Heart left ventricle (tissue), 16 donors: ENCODE measurements at places on chromosomes 1 and 21. TPM values are rescaled to one million over a fixed set of nuclear protein-coding genes. Genes with fewer than 3 reads are reported as not detected.

- peaks cover 5% of the 10 kb centered on the region for H3K4me1 ChIP-seq
- H3K36me3 ChIP-seq, result no peaks in the 10 kb centered on the region
- H3K27ac ChIP-seq, result no peak overlapping the region
- peak; percentile 50 for DNase-seq
- H3K4me3 ChIP-seq, result no peak overlapping the region
Measured at GRCh38 chr1:212671342-212672031, 28.2 kb downstream of the BATF3 start.

TIAM1 gene
- 9.4 TPM for total RNA-seq

DNA sequence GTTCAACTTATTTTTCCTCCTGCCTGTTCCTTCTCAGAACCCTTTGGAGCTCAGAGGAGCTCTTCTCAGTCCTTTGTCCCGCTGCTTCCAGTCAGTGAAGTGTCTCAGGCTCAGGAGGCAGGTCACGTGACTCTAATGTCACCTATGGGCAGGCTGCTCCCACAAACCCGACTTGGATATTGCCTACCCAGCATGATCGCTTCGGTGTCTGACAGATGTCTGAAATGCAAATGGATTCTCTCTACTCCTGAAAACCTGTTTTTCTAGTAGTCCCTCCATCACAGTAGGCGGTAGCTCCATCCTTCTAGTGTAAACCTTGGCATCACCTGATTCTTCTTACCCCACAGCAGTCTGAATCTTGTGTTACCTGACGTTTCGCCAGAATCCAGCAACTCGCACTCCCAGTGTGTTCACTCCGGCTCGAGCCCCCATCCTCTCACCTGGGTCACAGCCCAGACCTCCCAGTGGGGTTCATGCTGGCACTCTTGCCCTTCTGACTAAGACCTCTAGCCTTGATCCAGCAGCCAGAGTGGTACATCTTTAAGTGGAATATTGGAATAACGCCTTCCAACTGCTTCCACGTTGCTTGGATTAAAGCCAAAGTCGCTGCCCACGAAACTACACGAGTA, 5.4 kb downstream of the PADI6 start:
- no peak for DNase-seq
- no peaks in the 10 kb centered on the region for H3K4me1 ChIP-seq
- peaks cover 9% of the 10 kb centered on the region for H3K27me3 ChIP-seq

DNA sequence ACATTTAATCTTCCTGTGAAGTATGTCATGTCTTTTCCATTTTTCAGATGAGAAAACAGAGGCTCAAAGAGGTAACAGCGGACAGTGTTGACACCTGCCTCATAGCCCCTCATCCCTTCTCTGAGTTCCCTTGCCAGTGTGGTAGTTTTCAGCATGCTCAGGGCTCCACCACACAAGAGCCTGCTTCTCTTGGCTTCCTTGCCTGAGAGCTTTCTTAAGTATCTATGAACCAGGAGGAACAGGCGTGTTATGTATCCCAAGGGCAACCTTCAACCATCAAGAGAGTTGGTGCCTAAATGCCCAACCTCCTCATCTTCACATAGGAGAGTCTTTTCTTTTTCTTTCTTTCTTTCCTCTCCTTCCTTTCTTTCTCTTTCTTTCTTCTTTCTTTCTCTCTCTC, 5.9 kb upstream of the PAFAH2 start:
- no peak for DNase-seq
- H3K36me3 ChIP-seq, result no peaks in the 10 kb centered on the region
- no peaks in the 10 kb centered on the region for H3K27me3 ChIP-seq
- no peak overlapping the region for H3K4me3 ChIP-seq

GRCh38 chr1:61585714-61586113, 139.2 kb downstream of the TM2D1 start:
- H3K27ac ChIP-seq, result no peak overlapping the region
- DNase-seq, result no peak
- no peak overlapping the region for H3K4me3 ChIP-seq
- H3K36me3 ChIP-seq, result no peaks in the 10 kb centered on the region

DNA sequence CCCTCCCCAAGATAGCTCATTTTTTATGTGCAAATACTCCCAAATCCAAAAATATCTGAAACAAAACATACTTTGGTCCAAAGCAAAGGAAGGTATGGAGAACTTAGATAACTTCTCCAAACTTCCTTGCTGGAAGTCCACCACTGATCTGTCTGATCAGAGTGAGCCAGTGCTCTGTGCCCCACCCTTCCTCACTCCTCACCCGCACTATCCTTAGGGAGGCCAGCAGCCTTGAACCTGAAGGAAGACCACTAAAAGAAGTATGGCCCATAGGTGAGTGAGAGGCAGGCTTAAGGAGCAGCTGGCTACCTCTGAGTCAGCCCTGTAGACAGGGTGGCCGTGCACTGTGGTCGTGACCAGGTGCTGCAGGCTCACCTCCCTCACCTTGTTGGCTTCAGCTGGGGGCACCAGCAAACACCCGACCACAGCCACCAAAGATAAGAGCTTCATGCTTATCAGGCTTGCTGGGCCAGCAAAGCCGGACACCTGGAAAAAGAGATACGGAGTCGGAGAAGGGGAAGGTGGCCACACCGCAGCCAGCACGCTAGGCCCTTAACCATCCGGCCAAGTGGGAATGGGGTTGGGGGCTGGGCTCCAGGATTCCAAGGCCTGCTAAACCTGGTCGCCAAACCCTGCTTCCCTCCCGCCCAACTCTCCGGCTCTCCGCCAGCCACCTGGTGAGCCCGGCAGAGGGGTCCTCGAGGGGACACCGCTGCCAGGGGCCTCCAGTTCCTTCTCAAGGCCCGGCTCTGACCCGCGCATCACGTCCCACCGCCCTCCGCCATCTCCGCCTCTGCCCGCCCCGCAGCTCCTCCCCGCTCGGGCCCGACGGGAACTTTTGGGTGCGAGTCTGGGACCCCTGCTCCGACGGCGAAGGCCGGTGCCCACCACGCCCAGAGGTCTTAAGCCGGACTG, 543 bp downstream of the TMEM9 start:
- DNase-seq, result no peak
- H3K4me3 ChIP-seq, result peak overlapping the region; percentile 82
- peaks cover 16% of the 10 kb centered on the region for H3K36me3 ChIP-seq
- peak overlapping the region; percentile 66 for H3K27ac ChIP-seq

GRCh38 chr1:18396247-18396980, 84.3 kb upstream of the KLHDC7A start:
- no peak for DNase-seq
- no peaks in the 10 kb centered on the region for H3K4me1 ChIP-seq
- peaks cover 15% of the 10 kb centered on the region for H3K27me3 ChIP-seq
- H3K4me3 ChIP-seq, result no peak overlapping the region
- H3K27ac ChIP-seq, result no peak overlapping the region
- no peaks in the 10 kb centered on the region for H3K36me3 ChIP-seq

DNA sequence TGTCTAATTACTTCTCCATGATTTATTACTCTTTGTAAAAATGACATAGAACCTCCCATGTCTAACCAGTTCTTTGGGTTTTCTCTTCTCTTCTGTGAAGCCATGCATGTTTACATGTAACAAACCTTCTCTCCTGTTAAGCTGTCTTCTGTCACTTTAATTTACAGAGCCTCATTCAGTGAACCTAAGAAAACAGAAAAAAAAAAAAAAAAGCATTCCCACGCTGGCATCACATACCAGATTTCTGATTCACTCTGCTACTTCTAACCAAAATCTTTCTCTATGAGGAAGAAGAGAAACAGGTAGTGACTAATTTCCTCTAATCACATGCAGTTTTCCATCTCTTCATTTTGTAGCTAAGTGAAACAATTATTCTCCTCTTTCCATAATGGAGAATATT, 141.4 kb upstream of the CXADR start:
- H3K27ac ChIP-seq, result no peak overlapping the region
- no peaks in the 10 kb centered on the region for H3K4me1 ChIP-seq
- no peak overlapping the region for H3K4me3 ChIP-seq

FGR gene
- total RNA-seq, result 3.0 TPM

- DNase-seq, result no peak
- no peak overlapping the region for H3K4me3 ChIP-seq
- no peaks in the 10 kb centered on the region for H3K4me1 ChIP-seq
- no peaks in the 10 kb centered on the region for H3K27me3 ChIP-seq
Measured at GRCh38 chr1:62144238-62144831, 50.3 kb upstream of the L1TD1 start.
